ENCODE measurements at places on chromosomes 3 and 15.

- DNase-seq = no peak
Measured at GRCh38 chr3:64890466-64890865, 202.7 kb upstream of the ADAMTS9 start.

DNA sequence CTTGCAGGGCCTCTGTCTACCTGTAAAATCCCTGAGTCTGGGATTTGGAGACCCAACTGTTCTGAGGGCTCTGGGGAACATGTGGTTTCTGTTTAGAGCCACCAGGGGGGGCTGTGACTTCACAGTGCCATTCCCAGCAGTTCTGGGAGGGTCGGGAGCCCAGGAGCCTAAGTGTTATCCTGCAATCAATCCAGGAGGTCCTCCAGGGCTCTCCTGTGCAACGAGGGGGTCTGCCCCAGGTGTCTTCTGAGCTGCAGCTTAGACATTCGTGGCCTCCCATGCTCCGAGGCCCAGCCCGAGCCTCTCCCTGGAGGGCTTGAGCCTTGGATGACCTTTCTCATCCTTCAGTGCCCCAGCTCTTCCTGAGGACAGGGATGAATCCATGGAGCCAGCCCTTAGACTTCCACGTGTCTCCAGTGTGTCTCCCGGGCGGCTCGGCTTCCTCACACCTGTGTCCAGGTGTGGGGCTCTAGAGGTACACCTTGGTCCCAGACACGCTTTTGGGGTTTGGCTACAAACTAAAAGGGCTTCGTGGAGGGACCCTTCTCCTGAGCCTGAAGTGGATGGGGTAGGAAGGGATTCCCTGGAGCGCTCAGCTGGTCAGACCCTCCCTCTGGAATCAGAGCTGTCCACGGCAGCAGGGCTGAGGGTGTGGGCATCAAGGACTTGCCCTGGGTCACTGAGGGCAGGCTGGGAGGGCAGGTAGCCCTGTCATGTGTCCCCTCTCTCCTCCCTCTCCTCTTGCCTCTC, 20.3 kb upstream of the ABTB1 start:
- DNase-seq = peak; percentile 37

DNA sequence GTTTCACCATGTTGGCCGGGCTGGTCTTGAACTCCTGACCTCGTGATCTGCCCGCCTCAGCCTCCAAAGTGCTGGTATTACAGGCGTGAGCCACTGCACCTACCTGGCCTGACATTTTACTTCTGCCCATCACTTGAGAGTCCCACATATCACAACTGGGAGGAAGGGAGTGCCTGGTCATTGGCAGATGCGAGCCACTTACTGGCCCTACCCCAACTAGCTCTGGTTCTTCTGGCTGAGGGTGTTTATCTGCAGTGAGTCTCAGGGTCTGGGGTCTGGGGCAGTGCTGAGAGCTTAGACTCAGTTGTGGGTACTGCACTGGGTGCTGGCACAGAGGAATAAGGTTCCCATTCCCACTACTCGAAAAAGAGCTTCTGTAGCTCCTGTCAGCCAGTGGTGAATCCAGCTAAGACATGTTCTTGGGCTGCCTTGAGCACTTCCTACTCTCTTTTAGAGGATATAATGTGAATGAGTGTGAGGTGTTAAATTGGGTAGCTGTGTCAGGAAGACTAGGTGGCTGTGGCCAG, 30.2 kb downstream of the DAG1 start:
- DNase-seq = no peak

GRCh38 chr3:170470063-170471016, 51.7 kb downstream of the CLDN11 start:
- DNase-seq = no peak

GRCh38 chr15:80875568-80876347, 96.6 kb downstream of the CEMIP start:
- no peak for DNase-seq
